T-cell (primary cell): ENCODE measurements at places on chromosomes 6 and 20. TPM values are rescaled to one million over a fixed set of nuclear protein-coding genes. Genes with fewer than 3 reads are reported as not detected.

The FOXF2 gene
- total RNA-seq, result not detected

The LPIN3 gene
- total RNA-seq, result 0.16 TPM

The RNF217 gene
- total RNA-seq, result 0.68 TPM

The HLA-DPA1 gene
- total RNA-seq, result 46.0 TPM

The PKIB gene
- 0.47 TPM for total RNA-seq

The SERPINB6 gene
- 35.1 TPM for total RNA-seq

The MEI4 gene
- total RNA-seq, result not detected

The CRYBG1 gene
- total RNA-seq, result 26.4 TPM

GRCh38 chr20:11867291-11867919, 50.3 kb upstream of the BTBD3 start:
- no peak overlapping the region for H3K4me3 ChIP-seq
- H3K36me3 ChIP-seq, result no peaks in the 10 kb centered on the region
- no peaks in the 10 kb centered on the region for H3K27me3 ChIP-seq

DNA sequence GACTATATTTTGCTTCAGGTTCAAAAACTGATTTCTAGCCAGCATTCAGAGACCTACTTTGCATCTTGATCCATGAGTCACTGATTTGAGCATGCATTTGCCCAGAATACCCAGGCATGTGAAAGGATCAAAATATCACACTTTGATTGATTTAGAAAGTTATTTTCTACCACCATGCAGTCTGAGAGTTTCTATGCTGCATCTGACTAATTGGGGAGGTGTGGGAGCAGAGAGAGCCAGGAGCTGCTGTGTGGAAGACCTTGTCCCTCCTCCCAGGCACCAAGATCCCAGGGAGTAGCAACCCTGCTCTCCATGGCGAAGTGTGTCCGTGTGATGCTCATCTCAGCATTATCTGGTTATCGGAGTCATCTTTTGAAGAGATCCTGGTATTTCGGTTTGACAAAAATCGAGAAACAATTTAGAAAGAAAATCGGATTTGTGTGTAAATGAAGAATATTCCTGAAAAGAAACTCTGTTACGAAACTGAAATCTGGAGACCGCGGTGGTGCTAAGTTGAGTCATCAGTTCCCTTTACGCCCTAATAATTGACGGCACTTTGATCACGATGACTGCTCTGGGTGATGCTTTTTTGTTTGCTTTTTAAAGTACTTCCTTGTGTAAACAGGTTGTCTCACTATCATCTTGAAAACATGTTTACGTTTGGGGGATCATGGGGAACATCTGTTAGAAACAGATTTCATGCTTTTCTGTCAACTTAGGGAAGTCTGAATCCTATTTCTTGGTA, 193.4 kb downstream of the BACH2 start:
- no peaks in the 10 kb centered on the region for H3K27me3 ChIP-seq
- peaks cover 48% of the 10 kb centered on the region for H3K4me1 ChIP-seq
- H3K27ac ChIP-seq, result no peak overlapping the region
- no peaks in the 10 kb centered on the region for H3K36me3 ChIP-seq

GRCh38 chr6:10681795-10682194, 12.6 kb downstream of the C6orf52 start:
- H3K36me3 ChIP-seq, result no peaks in the 10 kb centered on the region
- H3K27ac ChIP-seq, result no peak overlapping the region
- DNase-seq, result no peak
- H3K4me1 ChIP-seq, result peaks cover 15% of the 10 kb centered on the region
- H3K27me3 ChIP-seq, result no peaks in the 10 kb centered on the region
- H3K4me3 ChIP-seq, result no peak overlapping the region

DNA sequence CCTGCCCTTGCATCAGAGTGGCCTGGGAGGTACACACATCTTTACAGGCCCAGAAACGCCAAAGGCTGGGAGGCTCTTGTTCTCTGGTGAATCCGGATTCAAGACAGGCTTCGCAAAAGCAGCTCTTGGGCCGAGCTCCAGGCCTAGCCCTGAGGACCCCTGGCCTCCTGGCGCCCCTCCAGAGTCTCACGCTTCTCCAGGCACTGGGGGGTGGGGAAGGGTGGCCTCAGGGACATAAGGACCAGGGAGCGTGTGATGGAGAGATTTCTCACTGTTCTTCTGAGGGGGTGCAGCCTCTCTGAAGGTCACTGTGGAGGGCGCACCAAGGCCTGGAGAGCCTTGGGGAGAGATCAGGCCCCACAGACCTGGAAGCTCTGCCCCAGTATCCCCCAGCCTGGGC, 349.2 kb downstream of the ZFAND3 start:
- no peaks in the 10 kb centered on the region for H3K27me3 ChIP-seq
- no peaks in the 10 kb centered on the region for H3K4me1 ChIP-seq
- no peak overlapping the region for H3K4me3 ChIP-seq
- no peak overlapping the region for H3K27ac ChIP-seq
- no peaks in the 10 kb centered on the region for H3K36me3 ChIP-seq
- no peak for DNase-seq

GRCh38 chr20:37314617-37315016, 25.2 kb downstream of the MANBAL start:
- no peaks in the 10 kb centered on the region for H3K27me3 ChIP-seq
- peaks cover 16% of the 10 kb centered on the region for H3K4me1 ChIP-seq
- no peak overlapping the region for H3K4me3 ChIP-seq
- H3K36me3 ChIP-seq, result peaks cover 38% of the 10 kb centered on the region
- H3K27ac ChIP-seq, result no peak overlapping the region

DNA sequence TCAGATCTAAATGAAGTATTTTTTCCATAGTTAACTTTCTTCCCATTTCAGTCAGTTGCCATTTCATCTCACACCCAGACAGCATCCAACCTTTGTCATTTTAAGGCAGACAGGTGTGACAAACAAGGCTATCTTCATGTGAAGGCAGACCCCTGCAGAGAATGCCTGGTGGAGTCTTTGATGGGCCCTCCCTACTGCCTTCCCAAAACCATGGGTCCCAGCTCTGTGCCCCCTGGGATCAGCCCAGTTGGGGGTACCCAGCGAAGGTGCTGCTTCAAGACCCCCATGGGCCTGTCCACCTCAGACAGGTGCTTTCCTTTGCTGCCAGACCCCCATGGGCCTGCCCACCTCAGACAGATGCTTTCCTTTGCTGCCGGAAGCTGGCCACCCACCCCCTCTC, 28.3 kb upstream of the ID1 start:
- peaks cover 5% of the 10 kb centered on the region for H3K4me1 ChIP-seq
- no peaks in the 10 kb centered on the region for H3K36me3 ChIP-seq
- DNase-seq, result no peak
- H3K27me3 ChIP-seq, result peaks cover 6% of the 10 kb centered on the region
- no peak overlapping the region for H3K4me3 ChIP-seq

- peaks cover 7% of the 10 kb centered on the region for H3K27me3 ChIP-seq
- no peaks in the 10 kb centered on the region for H3K36me3 ChIP-seq
These were observed 48.2 kb downstream of the RBM38 start for GRCh38 chr20:57439432-57439831.

- no peaks in the 10 kb centered on the region for H3K4me1 ChIP-seq
- DNase-seq, result no peak
- no peaks in the 10 kb centered on the region for H3K27me3 ChIP-seq
- H3K4me3 ChIP-seq, result no peak overlapping the region
- no peak overlapping the region for H3K27ac ChIP-seq
These were observed 37.8 kb downstream of the TAF8 start for GRCh38 chr6:42088101-42088591.

DNA sequence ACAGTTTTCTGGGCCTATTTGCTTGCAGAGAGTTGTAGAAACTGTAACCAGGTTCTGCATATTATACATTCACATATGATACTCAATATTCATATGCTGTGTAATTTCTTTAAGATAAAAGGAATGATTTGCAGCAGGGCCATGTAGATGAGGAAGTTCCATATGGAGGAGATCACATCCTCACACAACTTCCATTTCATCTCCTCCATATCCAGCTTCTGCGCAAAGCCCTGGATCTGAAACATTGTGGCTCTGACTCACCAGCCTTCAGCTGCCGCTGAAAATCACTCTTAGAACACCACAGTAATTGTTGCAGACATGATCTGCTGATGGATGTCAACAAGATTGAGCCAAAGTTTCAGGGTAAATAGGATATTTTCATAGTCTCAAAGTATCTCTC, 57.7 kb downstream of the PXDC1 start:
- no peaks in the 10 kb centered on the region for H3K4me1 ChIP-seq
- no peaks in the 10 kb centered on the region for H3K27me3 ChIP-seq
- H3K27ac ChIP-seq, result no peak overlapping the region

GRCh38 chr6:45942953-45943352, 72.7 kb downstream of the CLIC5 start:
- no peaks in the 10 kb centered on the region for H3K4me1 ChIP-seq
- H3K36me3 ChIP-seq, result no peaks in the 10 kb centered on the region
- no peak overlapping the region for H3K4me3 ChIP-seq
- H3K27ac ChIP-seq, result no peak overlapping the region
- DNase-seq, result no peak

DNA sequence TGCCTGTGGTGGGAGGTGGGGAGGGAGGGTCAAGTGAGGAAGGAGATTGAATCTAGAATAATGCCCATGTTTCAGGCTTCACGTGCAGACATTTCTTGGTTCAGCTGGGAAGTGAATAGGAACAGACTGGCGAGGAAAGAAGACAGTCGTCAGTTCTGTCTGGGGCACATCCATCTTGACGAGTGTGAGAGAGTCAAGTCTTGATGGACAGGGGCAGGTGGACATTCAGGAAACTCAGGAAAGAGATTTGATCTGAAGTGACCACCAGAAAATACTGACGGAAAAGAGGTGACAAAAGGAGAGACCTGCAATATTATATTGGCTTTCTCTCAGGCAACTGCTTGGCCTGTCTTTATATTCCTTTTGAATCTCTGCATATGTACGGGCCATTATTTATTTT, 68.6 kb downstream of the ESR1 start:
- H3K36me3 ChIP-seq, result no peaks in the 10 kb centered on the region
- no peaks in the 10 kb centered on the region for H3K27me3 ChIP-seq
- no peak overlapping the region for H3K4me3 ChIP-seq
- H3K4me1 ChIP-seq, result no peaks in the 10 kb centered on the region
- DNase-seq, result no peak

DNA sequence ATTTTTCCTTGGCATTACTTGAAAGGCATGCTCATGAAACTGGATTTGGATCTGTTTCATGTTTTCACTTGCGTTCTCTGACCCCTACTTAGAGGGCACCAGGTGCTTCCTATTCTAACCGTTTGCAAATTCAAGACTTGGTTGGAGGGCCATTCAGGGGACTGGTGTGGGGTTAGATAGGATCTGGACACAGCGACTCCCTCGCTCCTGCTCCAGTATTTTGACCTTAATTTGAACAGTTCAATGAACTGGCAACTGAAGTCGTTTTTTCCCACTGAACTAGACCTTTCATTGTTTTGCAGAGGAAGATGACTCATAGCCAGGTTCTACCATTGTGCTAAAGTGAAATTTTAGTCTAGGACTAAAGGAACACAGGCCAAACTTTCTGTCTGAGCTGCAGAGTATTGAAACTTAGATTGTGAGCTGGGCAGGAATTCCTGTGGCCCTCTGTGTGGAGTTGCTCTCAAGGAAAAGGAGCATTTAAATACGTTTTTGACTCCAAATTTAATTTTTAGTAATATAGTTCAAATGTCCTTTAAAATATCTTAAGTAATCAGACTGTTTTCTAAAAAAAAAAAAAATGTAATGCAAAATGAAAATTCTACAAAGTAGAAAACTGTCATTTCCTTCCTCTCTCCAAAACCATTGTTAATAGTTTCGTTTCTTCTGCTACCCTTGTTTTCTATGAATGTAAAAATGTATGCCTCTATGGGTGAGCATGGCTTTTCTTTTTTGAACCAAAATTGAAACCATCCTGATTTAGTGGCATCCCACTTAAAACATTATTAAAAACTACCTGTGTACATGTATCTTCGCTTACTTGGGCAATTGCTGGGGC, 64.8 kb downstream of the UTRN start:
- no peaks in the 10 kb centered on the region for H3K36me3 ChIP-seq
- H3K27ac ChIP-seq, result peak overlapping the region; percentile 83
- H3K4me1 ChIP-seq, result peaks cover 49% of the 10 kb centered on the region
- no peak for DNase-seq

DNA sequence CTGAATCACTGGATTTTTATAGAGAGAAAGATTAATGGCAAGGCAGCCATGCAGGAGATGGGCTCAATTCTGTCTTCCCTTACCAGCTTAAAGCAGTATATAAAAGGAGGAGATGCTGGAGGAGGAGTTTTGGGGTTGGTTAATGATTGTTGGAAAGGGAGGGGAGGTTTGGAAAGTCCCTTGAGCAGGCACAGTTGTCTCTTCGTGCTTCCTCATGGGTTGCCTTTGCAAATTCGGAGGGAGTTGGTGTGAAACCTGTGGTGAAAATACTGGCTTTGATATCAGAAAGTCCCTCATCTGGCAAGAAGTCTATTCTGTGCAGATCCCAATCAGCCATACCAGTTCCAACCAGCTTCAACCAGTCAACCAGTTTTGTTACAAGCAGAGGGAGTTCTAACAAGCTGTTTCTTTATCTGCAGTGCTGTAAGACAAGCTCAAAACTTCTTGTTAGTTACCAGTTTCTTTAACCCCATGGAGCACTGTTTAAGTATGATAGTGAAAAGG, 107.0 kb downstream of the HIVEP1 start:
- H3K4me1 ChIP-seq, result peaks cover 24% of the 10 kb centered on the region
- DNase-seq, result peak; percentile 21
- no peak overlapping the region for H3K4me3 ChIP-seq
- no peaks in the 10 kb centered on the region for H3K27me3 ChIP-seq
- peaks cover 12% of the 10 kb centered on the region for H3K36me3 ChIP-seq

- H3K27ac ChIP-seq, result no peak overlapping the region
- H3K4me1 ChIP-seq, result no peaks in the 10 kb centered on the region
These were observed 16.1 kb upstream of the PPP1R14C start for GRCh38 chr6:150126641-150127291.
